ENCODE measurements at places on chromosomes 3 and 15.

- no peak for DNase-seq
These were observed 36.4 kb downstream of the ST8SIA2 start for GRCh38 chr15:92430069-92430440.

- DNase-seq, result no peak
These were observed 79.4 kb downstream of the XXYLT1 start for GRCh38 chr3:195191580-195191979.

DNA sequence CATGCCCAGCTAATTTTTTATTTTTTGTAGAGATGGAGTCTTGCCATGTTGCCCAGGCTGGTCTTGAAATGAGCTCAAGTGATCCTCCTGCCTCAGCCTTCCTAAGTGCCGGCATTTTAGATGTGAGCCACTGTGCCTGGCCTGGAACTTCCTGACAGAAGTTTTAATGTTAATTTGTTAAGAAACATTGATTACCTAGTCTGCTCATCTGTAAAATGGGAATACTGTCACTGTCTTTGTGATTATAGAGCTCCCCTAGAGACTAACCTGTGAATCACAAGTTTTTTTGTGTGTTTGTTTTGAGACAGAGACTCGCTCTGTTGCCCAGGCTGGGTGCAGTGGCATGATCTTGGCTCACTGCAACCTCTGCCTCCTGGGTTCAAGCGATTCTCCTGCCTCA lies 4.3 kb upstream of the EIF3J start:
- no peak for DNase-seq

- no peak for DNase-seq
These were observed 116.0 kb downstream of the SEC22A start for GRCh38 chr3:123317716-123318115.

- DNase-seq, result peak; percentile 61
These were observed 4.3 kb upstream of the TSEN2 start for GRCh38 chr3:12479919-12480427.

DNA sequence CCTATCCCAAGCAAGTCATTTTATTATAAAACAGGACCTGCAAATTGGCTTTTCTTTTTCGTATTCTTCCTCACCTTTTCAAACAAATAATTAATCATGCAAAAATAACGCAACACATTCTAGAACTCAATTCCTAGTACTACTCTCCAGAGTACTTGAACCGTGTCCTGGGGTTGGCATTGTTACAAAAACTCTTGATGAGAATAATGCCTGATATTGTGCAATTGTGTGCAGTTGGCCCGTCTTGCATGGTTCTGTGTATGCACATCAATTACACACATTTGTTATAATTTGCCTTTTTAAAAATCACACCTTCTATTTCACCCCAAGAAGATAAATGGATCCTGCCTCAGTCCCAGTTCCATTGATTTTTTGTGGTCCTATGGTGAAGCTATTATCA lies 205.4 kb downstream of the EPHB1 start:
- DNase-seq, result no peak

GRCh38 chr3:9110802-9111201 lies 138.6 kb downstream of the SRGAP3 start:
- DNase-seq, result no peak

GRCh38 chr15:56996746-56997470 lies 78.5 kb downstream of the TCF12 start:
- no peak for DNase-seq

GRCh38 chr15:92818651-92819277 lies 81.4 kb upstream of the CHD2 start:
- no peak for DNase-seq

DNA sequence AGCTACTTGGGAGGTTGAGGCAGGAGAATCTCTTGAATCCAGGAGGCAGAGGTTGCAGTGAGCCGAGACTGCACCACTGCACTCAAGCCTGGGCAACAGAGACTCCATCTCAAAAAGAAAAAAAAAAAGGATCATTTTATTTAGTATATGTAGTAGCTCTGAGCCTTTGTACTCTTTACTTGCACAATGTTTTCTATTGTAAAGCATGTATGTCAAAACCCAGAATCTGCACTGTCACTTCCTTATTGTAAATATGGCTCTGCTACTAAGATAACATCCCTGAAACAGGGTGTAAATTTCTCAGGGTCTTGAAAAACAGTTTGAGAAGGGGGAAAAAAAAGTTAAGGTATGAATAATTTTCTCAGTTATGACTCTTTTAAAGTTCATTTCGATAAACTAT lies 35.1 kb downstream of the SLMAP start:
- DNase-seq, result peak; percentile 18

DNA sequence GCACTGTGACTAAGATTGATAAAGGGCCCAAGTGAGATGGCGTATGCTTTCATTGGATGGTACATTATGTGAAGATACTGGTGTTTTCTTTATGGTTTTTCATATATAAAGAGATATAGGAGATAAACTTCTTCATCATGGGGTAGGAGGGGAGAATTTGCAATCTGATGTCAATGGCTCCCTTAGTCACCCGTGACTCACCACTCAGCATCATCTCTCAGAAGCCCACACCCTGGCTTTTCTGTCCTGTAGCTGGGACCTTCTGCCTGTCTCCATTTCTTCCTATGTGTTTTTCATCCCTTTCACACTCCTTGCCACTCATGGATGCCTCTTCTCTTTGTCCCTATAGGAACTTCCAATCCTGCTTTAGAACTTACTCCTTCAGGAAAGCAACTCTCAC lies 114.3 kb upstream of the SEMA6D start:
- DNase-seq, result no peak

DNA sequence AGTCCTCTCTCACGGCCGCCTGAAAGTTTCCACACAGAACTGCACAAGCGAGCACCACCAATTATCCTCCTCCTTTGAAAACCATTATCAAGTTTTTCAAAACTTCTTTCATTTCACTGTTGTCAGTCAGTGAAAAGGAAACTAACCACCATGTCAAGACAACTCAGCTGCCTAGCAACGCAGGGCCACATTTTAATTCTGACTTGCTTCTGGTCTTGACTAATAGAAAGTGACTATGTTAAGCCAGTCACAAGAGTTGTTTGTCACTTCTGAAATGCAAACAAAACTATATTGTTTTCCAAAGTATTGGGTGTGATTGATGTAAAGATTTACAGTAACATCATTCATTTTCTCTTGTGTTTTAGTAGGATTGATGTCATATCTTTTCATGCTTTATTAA lies 612.8 kb upstream of the AGTR1 start:
- DNase-seq, result no peak

- DNase-seq, result no peak
These were observed 26.0 kb downstream of the IGF1R start for GRCh38 chr15:98674336-98674735.

- DNase-seq, result no peak
These were observed 475.1 kb upstream of the TBL1XR1 start for GRCh38 chr3:177672252-177672911.

DNA sequence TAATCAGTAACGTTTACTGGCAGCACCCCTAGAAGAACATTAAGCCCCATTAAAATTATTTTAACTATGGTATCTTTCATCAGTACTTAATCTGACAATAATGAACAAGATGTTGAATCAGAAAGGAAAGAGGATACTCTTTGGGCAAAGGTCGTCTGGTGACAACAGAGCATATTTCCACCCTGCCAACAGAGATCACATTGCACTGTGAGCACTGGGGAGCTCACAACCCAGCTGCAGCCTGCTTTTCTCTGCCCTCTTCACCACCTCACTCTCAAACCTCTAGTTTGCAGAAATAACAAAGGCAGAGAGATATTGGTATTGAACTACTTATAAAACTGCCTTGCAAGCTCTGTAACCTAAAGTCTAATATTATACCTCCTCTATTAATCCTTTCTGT lies 130.0 kb downstream of the FBN1 start:
- no peak for DNase-seq

DNA sequence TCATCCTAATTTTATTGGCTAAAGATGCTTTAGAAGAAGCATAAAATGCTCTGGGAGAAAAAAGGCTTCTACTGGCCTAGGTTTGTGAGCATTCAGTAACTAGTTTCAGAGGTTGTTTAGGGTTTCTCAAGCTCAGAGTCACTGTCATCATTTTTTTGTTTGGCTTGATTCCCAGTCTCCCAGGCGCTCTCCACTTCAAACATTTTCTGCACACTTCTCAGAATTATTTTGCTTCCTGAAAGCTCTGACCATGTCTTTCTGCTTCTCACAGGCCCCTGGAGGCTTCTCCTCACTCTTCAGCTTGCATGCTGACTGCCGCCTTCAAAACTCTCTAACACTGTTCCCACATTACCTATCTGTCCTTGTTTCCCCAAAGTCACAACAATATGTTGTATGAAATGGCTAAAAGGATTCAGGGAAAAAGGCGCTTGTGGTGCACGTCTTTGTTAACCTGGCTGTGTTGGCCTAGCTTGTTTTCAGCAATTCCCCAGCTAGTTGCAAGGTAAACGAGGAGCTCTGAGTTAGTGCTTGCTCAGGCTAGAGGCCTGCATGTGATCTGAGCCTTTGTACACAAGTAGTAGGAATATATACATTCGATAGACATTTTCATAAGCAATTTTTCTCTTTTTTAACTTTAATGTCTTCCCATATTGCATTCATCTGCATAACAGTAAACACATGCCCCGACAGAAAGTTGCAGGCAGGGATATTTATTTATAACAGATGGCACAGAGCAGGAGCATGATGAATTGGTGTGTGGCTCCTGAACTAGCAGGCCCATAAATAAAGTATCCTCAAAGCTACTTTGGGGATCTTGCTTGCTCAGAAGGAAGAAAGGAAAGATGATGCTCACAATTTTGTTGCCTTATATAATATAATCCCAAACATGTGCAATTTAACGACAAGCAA lies 129.2 kb upstream of the DPH6 start:
- DNase-seq, result peak; percentile 5

DNA sequence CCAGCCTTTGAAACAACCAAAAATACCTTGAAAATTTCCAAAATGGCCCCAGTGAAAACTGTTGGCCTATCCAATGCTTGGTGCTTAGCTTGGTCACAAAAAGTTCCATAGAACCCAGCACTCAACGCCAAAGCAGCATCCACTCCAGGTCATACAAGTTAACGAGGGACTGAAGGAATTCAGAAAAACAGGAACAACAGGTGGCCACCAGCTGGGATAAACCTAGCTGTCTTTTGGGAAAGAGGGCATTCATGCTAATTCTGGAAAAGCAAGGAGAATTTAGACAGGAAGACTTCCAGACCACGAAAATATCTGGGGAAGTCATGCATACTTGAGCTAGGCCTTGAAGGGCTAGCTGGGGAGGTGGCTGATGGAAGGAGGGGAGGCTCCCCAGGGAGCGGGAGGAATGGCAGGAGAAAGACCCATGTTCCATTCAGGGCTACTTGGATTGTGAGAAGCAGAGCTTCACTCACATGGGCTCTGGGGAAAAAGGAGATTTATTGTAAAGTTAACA lies 28.6 kb downstream of the COLQ start:
- DNase-seq, result no peak

GRCh38 chr3:175108613-175109151 lies 249.5 kb downstream of the NAALADL2 start:
- no peak for DNase-seq

- DNase-seq, result no peak
These were observed 78.1 kb downstream of the ATP10A start for GRCh38 chr15:25784876-25785640.

DNA sequence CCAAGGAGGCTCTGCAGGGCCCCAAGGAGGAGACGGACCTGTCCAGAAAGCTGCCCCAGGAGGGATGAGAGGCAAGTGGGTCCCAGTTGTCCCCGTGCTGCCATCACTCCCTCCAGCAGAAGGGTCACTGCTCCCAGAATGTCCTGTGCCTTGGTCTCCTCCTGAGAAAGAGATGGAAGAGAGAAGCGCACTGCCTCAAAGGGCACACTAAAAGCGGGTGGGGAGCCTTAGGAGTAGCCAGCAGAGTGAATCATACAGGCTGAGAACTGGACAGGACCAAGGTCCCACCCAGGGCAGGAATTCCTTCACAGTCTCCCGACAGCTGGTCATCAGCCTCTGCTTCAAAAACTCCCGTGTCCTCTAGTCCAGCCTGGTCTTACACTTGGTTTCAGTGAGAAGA lies 4.6 kb downstream of the THPO start:
- no peak for DNase-seq

GRCh38 chr15:24678485-24678884 lies 2.9 kb downstream of the NPAP1 start:
- DNase-seq, result no peak

GRCh38 chr3:50972029-50972428 lies 297.3 kb downstream of the DOCK3 start:
- DNase-seq, result no peak

- DNase-seq, result no peak
These were observed 51.9 kb downstream of the SERPINI1 start for GRCh38 chr3:167787440-167787839.

GRCh38 chr3:9022305-9023225 lies 59.3 kb upstream of the RAD18 start:
- DNase-seq, result peak; percentile 14

GRCh38 chr3:151155409-151156128 lies 47.4 kb downstream of the GPR171 start:
- no peak for DNase-seq

DNA sequence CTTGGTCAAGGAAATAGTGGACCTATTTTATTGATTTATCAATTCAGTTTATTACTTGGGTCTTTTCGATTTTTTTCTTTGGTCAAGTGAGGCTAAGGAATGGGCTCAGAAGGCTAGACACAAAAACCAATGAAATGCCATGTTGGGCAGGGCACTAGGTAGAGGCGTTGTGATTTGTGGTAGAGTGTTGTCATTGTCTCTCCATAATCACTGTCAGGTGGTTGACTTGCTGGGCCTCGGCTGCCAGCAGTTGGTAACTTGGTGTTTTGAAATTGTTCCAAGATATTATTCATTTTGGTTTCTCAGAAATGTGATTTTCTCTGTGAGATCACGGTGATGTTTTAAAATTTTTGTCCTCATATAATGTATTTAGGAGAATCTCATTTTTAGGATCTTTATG lies 173.6 kb downstream of the KLHL25 start:
- peak; percentile 54 for DNase-seq

DNA sequence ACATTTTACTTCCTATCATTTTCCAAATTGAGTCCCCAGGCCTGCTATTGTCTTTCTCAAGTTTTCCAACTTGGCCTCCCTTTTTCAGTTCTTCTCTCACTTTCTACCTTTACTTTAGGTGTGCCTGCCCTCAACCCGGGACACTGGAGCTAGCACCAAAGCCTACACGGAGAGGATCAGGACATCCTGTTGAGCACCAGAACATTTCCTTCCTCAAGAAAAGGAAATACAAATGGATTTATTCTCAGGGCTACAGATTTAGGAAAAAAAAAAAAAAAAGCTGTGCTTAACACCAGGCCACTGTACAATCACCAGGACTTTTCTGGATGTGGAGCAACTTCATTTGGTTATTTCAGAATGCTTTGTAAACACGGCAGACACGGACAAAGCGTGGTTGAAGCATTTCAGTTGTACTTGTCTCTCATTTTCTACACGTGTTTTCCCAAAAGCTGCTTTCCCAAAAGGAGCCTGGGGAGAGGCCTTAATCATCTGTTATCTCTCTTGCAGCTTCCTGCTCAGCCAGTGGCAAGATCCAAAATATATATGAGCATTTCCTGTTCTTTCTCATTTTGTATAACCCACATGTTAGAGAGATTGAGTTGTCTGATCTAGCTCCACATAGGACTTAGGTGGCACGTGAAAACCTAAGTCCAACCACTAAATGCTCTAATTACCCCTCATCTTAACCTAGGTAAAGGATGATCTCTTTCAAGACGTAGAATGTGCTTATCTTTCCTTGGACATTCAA lies 15.5 kb upstream of the ATP1B3 start:
- no peak for DNase-seq
